ENCODE measurements at places on chromosomes 2 and 18. TPM values are rescaled to one million over a fixed set of nuclear protein-coding genes. Genes with fewer than 3 reads are reported as not detected.
A peak's percentile ranks its signal among the peaks of the same experiment; 100 is the strongest.

Gene TOGARAM2
- not detected for polyA plus RNA-seq

DNA sequence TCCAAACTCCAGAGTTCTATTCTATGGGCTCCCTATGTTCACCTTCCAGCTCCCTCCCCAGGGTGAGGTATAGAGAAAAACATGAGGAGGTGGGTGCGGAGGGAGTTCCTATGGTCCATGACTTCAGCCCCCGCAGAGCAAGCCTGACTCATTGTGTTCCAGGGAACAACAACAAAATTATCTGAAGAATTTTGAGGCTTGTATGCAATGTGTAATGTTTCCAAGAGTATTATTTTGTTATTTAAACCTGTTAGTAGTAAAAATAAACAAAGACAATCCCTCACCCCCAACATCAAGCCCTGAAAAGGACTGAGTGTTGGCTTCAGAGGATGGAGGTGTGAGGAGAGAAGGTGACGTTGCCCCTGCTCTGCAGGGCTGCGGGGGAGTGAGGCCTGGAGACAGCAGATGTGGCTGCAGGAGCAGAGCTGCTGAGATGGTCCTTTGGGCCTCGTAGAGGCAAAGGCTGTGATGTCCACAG, 29.0 kb downstream of the LAMA3 start:
- DNase-seq: no peak

Gene SLC16A14
- polyA plus RNA-seq: 6.0 TPM

GRCh38 chr18:77129150-77129551, 3.4 kb downstream of the MBP start:
- DNase-seq: peak; percentile 81

Gene PLEK
- not detected for polyA plus RNA-seq

DNA sequence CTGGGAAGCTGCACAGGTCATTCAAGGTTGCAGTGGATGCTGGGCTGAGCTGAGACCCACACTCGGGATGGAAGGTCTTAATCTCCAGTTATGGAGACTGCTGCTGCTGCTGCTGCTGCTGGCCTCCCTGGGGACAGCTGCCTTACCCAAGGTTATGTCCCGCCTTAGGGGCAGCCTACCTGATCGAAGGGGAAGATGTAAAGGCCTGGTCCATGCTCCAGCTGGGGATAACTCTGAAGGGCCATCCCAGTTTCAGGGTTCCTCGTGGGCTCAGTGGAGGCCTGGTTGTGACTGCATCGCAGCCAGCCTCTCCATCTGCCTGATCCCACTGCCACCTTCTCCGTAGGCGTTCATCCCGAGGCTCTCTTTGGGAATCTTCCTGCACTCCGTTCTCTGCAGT, 33.0 kb downstream of the RHOB start:
- DNase-seq: no peak

Data from cardiac muscle cell (in vitro differentiated cells and primary cell).